ENCODE measurements at places on chromosomes 11 and 22. TPM values are rescaled to one million over a fixed set of nuclear protein-coding genes. Genes with fewer than 3 reads are reported as not detected.

- no peak for DNase-seq
Observed at GRCh38 chr11:130786586-130786985, 129.7 kb downstream of the SNX19 start.

DNA sequence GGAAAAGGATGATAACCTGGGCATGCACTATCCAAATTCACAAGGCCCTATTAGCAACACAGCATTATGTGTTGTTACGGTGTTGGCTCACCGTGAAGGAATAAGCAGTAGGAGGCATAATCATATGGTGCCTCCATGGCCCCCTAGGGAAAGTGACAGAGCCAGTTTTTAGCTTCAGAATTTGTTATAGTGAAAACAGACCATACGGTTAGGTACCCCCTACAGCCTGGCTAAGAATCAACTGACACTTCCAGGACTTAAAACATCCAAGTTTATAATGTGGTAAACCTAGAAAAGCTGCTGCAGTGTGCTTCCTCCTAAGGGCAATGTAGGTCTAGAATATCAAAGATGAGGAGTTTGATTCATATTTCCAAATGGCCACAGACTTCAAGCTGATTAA, 30.4 kb downstream of the KIF18A start:
- no peak for DNase-seq

The CHRDL2 gene
- 0.50 TPM for polyA plus RNA-seq

The PKNOX2 gene
- polyA plus RNA-seq: 14.6 TPM

- no peak for DNase-seq
Observed at GRCh38 chr11:97460091-97460490, 1070.3 kb downstream of the JRKL start.

The KIAA1671 gene
- polyA plus RNA-seq: 24.5 TPM

DNA sequence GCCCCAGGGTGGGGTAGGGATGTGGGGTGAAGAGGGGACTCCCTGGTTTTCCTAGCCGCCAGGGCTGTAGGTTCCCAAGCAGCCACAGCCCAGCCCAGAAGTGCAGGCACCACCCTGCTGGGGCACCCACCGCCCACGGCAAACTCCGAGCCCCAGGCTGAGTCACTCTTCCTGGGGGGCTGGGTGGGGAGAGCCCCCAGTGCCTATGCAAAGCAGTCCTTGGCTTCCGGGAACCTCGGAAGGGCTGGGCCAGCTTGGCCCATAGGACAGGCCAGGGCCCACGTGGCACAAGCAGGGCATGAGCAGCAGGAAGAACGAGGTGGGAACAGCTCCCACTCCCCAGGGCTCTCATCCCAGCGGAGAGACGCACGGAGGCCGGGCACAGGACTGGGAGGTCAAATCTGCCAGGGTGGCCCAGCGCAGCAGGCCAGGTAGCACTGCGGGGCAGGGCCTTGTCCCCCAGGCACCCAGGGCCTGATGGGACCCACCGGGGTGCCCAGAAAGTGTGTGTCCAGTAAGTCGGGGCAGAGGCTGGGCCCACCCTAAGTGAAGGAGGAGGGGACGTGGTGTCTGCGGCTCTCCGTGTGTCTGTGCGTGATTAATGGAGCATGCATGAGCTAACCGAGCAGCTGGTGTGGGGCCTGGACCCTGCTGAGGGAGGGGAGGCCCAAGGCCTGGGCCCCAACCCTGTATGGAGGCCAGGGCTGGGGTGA, 4.6 kb upstream of the IL17REL start:
- DNase-seq: no peak

DNA sequence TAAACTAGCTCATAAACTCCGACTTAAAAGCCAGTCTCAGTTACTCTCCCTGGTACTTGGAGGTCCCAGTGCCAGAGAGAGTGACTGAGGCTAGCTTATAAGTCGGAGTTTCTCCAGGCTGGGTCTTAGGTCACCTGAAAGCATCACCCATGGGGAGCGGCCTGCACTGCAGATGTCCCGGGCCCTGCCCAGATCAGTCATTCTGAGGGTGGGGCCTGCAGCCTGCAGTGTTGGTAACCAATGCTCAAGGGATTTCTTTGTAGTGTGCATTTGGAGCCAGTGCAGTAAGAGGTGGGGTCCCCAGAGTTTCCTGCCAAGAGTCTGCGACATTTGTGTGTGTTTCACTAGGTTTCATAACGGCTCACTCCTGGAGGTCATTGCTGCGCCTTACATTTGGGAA, 14.8 kb downstream of the TAB1 start:
- no peak for DNase-seq

GRCh38 chr11:70066628-70067027, 11.5 kb upstream of the ANO1 start:
- no peak for DNase-seq

GRCh38 chr11:117520201-117520600, 192.5 kb downstream of the CEP164 start:
- DNase-seq: no peak

GRCh38 chr11:95143106-95143681, 53.5 kb downstream of the ENDOD1 start:
- no peak for DNase-seq

DNA sequence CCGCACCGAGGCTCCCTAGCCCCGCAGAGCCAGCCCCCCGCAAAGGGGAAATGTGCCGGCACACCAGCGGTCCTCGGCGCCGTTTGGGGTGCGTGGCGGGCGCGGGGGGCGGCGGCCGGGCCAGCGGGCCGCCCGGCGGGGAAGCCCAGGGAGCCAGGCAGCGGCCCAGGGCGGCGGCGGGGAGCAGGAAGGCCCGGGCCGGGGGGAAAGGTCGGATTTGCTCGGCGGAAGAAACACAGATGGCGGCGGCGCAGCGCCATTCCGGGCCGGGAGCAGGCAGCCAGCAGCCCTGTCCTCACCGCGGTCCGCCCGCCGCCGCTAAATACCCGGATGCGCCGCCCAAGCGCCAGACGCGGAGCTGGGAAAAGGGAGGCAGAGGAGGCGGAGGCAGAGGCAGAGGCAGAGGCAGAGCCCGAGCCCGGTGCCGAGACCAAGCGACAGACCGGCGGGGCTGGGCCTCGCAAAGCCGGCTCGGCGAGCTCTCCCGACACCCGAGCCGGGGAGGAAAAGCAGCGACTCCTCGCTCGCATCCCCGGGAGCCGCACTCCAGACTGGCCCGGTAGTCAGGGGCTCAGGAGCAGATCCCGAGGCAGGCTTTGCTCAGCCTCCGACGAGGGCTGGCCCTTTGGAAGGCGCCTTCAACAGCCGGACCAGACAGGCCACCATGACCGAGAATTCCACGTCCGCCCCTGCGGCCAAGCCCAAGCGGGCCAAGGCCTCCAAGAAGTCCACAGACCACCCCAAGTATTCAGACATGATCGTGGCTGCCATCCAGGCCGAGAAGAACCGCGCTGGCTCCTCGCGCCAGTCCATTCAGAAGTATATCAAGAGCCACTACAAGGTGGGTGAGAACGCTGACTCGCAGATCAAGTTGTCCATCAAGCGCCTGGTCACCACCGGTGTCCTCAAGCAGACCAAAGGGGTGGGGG, 2.6 kb upstream of the GCAT start:
- DNase-seq: no peak
